ENCODE measurements at places on chromosomes 2 and 18. TPM values are rescaled to one million over a fixed set of nuclear protein-coding genes. Genes with fewer than 3 reads are reported as not detected.

Gene ATG16L1
- 43.3 TPM for total RNA-seq

Gene MOGAT1
- not detected for total RNA-seq

Gene COX5B
- total RNA-seq = 280 TPM

Gene LOXHD1
- total RNA-seq = not detected

Gene GKN2
- total RNA-seq = 1.5 TPM

Data from A549 treated with dexamethasone at 1 μM for 4 hours (cell line).